Peyer's patch (tissue), 4 donors: ENCODE measurements at places on chromosomes 1 and 21.

GRCh38 chr1:76625886-76626678 lies 241.2 kb upstream of the ST6GALNAC5 start:
- no peaks in the 10 kb centered on the region for H3K4me1 ChIP-seq
- no peak for DNase-seq
- H3K27ac ChIP-seq: no peak overlapping the region
- no peak overlapping the region for H3K4me3 ChIP-seq

DNA sequence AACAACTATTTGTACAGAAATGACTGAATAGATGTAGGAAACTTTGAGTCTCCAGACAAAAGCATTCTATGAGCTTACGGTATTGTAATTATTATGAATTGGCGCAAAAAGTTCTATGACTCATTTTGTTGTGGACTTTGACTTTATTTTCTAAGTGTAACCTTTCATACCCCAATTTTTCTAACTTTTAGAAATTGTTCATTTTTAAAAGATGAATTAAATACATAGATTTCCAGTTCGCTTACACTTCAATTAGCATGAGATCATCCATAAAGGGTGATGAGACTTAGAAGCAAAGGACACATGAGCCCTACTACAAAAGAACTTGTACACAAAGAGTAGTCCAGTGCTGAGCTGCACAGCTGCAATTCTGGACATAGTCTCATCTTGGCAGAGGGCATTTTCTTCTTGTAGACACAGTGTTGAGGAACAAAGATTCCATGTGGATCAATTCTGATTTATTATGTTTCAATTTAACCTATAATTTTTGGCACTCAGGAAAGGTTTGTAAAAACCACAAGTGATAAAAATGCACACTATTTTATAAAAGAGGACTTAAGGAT lies 431.1 kb downstream of the LRRIQ3 start:
- no peak overlapping the region for H3K4me3 ChIP-seq
- no peaks in the 10 kb centered on the region for H3K36me3 ChIP-seq
- H3K4me1 ChIP-seq: no peaks in the 10 kb centered on the region
- DNase-seq: no peak
- H3K27me3 ChIP-seq: no peaks in the 10 kb centered on the region

- DNase-seq: no peak
- H3K27ac ChIP-seq: no peak overlapping the region
- H3K4me3 ChIP-seq: no peak overlapping the region
- H3K36me3 ChIP-seq: no peaks in the 10 kb centered on the region
- no peaks in the 10 kb centered on the region for H3K27me3 ChIP-seq
Observed at GRCh38 chr1:176795929-176796328, 333.0 kb downstream of the PAPPA2 start.

GRCh38 chr1:29687601-29688244 lies 451.4 kb downstream of the PTPRU start:
- no peaks in the 10 kb centered on the region for H3K4me1 ChIP-seq
- H3K27me3 ChIP-seq: no peaks in the 10 kb centered on the region
- H3K4me3 ChIP-seq: no peak overlapping the region
- no peaks in the 10 kb centered on the region for H3K36me3 ChIP-seq
- DNase-seq: peak; percentile 7

DNA sequence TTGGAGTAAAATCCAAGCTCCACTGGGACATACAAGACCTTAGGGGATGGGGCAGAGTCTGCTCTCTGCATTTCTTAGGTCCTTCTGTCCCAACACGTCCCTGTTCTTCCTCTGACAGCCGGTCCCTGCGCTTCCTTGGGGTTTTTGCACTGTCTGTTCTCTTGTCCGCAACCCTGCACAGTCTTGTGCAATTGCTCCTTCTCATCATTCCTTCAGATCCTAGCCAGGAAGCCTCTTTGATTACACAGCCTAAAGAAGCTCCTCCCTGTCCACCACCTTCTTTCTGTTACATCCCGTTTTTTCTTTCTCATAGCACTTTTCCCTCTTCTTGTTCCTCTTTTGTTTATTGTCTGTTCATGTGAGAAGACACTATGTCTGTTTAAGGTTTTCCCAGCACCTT lies 19.9 kb downstream of the ACOT11 start:
- no peak overlapping the region for H3K27ac ChIP-seq
- no peaks in the 10 kb centered on the region for H3K27me3 ChIP-seq
- no peaks in the 10 kb centered on the region for H3K4me1 ChIP-seq
- no peak overlapping the region for H3K4me3 ChIP-seq
- no peak for DNase-seq
- no peaks in the 10 kb centered on the region for H3K36me3 ChIP-seq
